GDM1 (cell line): ENCODE measurements at places on chromosomes 5 and 9.

DNA sequence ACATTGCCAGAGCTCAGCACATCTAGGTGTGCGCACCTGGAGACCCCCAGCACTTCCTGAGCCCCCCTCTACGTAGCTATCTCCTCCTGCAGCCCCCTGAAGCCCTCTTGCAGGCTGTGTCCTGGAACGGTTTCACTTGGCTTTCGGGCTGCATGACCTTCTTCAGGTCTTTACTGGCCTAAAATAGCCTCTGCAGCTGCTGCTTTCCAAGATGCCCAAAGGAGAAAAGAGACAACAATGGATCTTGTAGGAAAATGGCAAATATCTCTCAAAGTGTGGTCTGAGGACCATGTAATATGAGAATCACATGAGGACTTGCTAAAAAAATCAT lies 6.6 kb upstream of the ERMP1 start:
- DNase-seq: no peak

DNA sequence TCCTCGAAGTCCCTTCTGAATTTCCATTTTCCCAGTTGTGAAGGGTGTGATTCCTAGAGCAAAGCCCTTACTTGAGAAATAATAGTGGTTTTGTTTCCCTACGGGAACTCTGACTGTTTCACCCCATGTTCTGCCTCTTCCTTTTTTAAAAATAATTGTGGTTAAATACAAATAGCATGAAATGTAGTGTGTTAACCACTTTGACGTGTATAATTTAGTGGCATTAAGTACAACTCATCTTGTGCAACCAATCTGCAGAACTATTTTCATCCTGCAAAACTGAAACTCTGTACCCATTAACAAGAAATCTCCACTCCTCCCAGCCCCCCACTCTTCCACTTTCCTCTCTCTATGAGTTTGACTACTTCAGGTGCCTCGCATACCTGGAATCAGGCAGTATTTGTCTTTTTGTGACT lies 35.6 kb upstream of the HAND1 start:
- no peak for DNase-seq

DNA sequence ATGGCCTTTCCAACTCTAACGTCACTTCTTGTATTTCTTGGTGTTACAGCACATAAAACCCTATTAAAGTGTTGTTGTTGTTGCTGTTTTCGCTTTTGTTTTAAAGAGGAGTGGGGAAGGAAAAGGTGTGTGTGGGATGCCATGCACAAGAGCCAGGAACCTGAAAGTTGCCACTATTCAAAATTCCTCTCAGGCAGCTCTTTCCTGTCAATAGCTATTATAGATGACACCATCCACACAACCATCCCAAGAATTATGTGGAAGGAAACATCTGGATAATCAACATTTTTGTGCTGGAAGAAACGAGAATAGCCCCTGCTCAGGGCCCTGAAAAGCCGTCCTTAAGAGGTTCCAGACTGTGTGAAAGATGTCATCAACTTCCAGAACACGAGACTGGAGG lies 79.3 kb downstream of the SHB start:
- no peak for DNase-seq

- DNase-seq: no peak
These were observed 18.6 kb upstream of the OLFM1 start for GRCh38 chr9:135068776-135069415.

GRCh38 chr5:80291761-80292160 lies 28.0 kb upstream of the SPZ1 start:
- no peak for DNase-seq

GRCh38 chr5:150527808-150528207 lies 19.9 kb downstream of the NDST1 start:
- DNase-seq: no peak

DNA sequence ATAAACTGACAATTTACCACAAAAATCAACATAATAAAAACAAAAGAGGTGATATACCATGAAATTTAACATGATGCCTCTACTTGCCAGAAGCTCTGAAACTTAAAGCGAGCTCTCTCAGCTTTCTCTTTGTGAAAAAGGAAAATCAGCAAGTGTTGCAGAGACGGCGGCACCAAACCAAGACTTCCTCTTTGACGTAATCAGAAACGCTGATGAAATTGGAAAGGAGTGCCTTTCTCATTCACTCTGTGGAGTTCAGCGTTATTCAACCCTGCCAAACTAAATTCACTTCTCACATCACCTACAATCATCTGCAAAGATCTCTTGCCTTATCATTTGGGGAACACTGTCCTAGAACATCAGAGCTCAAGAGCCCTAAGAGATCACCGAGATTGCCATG lies 32.2 kb downstream of the ANXA6 start:
- DNase-seq: no peak

DNA sequence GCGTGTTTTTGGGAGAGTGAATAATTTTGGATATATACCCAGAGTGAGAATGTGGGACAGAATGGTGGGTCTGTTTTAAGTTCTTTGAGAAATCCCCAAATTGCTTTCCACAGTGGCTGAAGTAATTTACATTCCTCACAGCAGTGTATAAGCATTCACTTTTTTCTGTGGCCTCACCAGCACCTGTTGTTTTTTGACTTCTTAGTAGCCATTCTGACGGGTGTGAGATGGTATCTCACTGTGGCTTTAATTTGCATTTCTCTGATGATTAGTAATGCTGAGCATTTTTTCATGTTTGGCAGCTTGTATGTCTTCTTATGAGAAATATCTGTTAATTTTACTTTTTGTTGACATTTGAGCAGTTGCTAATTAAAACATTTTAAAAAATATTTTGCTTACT lies 9.4 kb upstream of the SPATA31D1 start:
- no peak for DNase-seq

- no peak for DNase-seq
These were observed 58.6 kb downstream of the LRSAM1 start for GRCh38 chr9:127509955-127510299.

GRCh38 chr9:87869082-87869481 lies 13.6 kb upstream of the SPATA31E1 start:
- DNase-seq: no peak

DNA sequence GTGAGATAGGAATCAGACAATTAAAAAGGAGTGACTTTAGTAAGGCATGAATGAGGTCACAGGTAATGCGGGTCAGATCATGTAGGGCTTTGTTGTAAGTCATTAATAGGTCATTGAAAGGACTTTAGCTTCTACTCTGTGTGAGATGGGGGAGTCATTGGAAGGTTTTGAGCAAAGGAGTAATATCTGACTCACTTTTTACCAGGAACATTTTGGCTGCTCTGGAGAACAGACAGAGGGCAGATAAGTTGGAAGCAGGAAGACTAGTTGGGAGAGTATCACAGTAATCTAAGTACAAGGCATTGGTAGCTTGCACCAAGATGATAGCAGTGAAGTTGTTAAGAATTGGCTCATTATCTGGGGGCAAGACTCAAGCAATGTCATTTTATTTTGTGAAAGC lies 37.4 kb downstream of the KIF2A start:
- no peak for DNase-seq

GRCh38 chr9:95870352-95870751 lies 5.1 kb upstream of the ERCC6L2 start:
- no peak for DNase-seq

DNA sequence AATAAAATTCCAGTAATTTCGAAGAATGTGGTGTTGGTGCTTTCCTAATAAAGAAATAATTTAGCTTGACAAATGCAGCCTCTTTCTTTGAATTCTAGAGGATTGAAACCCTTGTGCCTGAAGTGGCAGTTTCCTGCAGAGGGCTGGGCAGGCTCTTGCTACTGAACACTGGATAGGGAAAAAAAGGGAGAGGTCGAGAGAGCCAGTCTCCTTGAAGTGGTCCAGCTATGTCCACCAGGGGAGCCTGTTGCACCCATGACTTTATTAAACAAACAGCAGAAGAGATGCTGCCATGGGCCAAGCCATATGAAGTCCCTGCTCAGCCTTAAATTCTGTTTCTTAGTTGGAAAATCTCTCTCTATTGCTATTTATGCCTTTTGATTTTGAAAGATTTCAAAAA lies 178.4 kb downstream of the SMARCA2 start:
- no peak for DNase-seq

GRCh38 chr9:95505717-95506427 lies 10.9 kb downstream of the PTCH1 start:
- no peak for DNase-seq

GRCh38 chr5:57434683-57435082 lies 47.9 kb downstream of the ACTBL2 start:
- DNase-seq: no peak

GRCh38 chr9:99457981-99458380 lies 235.9 kb downstream of the SEC61B start:
- no peak for DNase-seq

DNA sequence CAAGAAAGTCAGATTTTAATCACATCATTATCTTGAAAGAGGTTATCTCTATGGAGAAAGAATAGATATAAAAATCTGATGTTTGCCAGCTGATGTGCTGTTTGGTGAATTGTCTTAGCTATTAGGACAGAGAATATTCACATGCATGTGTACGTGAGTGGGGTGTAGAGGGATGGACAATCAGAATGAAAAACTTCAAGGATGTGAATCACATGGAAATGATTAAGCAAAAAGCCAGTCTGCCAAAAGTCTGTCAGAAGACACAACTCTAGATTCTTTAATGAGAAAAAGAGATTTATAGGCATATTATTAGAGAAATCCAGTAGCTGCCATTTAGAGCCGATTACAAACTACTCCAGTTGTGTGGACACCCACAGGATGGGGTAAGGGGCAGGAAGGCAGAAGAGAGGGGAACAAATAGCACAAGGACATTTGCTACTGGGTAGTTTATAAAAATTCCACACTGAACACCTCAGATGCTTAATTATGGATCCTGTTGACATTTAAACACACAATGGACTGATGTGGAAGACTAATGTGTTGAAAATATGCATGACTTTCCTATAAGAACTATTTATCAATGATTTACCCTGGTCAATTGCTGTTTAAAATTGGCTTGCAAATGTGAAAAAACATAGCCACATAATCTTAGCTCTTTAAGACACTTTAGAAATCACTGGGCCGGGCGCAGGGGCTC lies 127.4 kb downstream of the PTTG1 start:
- DNase-seq: no peak

GRCh38 chr5:168174376-168174775 lies 117.1 kb upstream of the WWC1 start:
- DNase-seq: no peak

- no peak for DNase-seq
These were observed 233.4 kb upstream of the RGMB start for GRCh38 chr5:98540056-98540455.

- DNase-seq: peak; percentile 41
These were observed 4.6 kb upstream of the SLC25A48 start for GRCh38 chr5:135829681-135830383.

DNA sequence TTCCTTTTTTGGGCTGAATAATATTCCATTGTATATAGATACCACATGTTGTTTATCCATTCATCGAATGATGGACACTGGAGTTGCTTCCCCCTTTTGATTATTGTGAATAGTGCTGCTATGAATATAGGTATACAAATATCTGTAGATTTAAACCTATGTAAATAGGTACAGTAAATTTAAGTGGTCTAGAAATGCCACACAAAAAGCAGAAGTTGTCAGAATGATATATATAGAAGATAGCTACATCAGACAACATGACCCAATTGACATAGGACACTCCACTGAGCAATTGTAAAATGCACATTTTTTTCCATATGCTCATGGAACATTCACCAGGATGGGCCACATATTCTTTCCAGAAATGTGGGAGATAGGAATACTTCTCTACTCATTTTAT lies 77.6 kb downstream of the SMIM15 start:
- no peak for DNase-seq

- no peak for DNase-seq
These were observed 343.4 kb downstream of the CWC27 start for GRCh38 chr5:65111961-65112658.

GRCh38 chr5:112059579-112060135 lies 302.7 kb upstream of the NREP start:
- no peak for DNase-seq

DNA sequence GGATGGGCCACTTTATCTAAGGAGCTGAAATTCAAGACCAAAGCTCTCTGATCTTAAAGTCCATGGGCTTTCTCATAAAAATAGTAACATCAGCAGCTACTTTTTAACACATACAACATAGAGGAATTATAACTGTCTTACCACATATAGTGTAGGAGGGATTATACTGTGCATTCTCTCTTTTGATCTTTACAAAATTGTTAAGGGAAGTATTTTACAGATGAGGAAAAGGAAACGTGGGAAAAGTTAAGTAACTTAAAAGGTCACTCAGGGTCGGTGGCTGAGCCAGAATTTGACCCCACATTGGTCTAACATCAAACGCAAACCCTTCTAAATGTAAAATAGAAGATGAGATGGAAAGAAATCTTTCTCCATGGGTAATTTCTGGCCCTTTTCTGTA lies 38.4 kb downstream of the ZNF608 start:
- DNase-seq: no peak

- DNase-seq: no peak
These were observed 29.7 kb downstream of the ACTBL2 start for GRCh38 chr5:57452885-57453284.

- DNase-seq: no peak
These were observed 98.9 kb downstream of the USP20 start for GRCh38 chr9:129934041-129934591.

GRCh38 chr9:92711146-92711545 lies 41.2 kb upstream of the IPPK start:
- no peak for DNase-seq

DNA sequence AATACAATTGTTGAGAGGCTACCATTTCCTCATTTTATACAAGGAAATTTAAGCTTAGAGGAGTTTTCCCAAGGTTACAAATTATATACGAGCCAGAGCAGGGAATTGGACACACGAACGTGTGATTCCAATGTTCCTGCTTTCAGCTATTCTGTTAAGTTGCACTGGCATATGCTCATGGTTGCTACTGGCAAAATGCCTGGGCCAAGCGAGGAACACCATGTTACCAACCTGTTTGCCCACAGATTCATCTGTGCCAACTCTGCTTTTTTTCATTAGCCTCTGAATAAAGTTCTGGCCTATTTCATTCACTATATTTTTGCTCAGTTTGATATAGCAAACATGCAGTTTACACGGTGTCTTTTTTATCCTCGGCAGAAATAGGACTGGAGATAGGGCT lies 5.1 kb upstream of the C5orf46 start:
- DNase-seq: no peak

DNA sequence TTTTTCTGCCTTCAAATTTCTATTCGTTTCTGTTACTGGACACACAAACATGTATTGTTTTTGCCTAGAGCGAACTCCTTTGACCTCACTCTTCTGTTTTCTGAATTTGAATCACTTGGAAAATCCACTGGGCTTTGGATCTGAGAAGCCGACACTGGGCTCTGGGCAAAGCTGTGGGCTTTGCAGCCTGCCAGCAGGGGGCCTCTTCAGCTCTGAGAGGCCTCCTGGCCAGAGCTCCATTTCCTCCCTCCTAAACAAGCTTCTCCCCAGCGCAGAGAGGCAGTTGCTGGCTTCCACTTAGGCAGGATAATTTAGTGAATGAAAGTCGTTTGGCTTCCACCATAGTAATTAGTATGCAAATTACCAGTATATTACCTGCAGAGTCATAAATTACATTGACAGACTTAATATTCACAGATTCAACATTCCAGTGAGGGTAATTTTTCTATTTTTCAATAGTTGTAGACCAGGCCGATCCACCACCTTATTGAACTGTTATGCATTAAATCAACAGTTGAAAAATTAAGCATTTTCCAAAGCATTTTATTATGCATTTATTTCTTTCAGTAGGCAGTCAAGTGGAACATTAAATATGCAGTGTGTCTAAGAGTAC lies 104.0 kb upstream of the ZNF366 start:
- DNase-seq: peak; percentile 18
